ENCODE measurements at places on chromosomes 1 and 21. TPM values are rescaled to one million over a fixed set of nuclear protein-coding genes. Genes with fewer than 3 reads are reported as not detected.

The SYPL2 gene
- not detected for total RNA-seq

The CD48 gene
- total RNA-seq: 204 TPM

The SNRPE gene
- 177 TPM for total RNA-seq

The AMY2A gene
- total RNA-seq: not detected

The IFNLR1 gene
- 2.7 TPM for total RNA-seq

The SLC30A2 gene
- total RNA-seq: not detected

The TRAPPC10 gene
- total RNA-seq: 70.4 TPM

The AADACL3 gene
- total RNA-seq: not detected

The SLC35F3 gene
- 4.0 TPM for total RNA-seq

The HAO2 gene
- total RNA-seq: not detected
